MV-4-11 (cell line): ENCODE measurements at places on chromosomes 6 and 20.
A peak's percentile ranks its signal among the peaks of the same experiment; 100 is the strongest.

- no peak for DNase-seq
Observed at GRCh38 chr6:38320358-38320757, 319.4 kb downstream of the BTBD9 start.

DNA sequence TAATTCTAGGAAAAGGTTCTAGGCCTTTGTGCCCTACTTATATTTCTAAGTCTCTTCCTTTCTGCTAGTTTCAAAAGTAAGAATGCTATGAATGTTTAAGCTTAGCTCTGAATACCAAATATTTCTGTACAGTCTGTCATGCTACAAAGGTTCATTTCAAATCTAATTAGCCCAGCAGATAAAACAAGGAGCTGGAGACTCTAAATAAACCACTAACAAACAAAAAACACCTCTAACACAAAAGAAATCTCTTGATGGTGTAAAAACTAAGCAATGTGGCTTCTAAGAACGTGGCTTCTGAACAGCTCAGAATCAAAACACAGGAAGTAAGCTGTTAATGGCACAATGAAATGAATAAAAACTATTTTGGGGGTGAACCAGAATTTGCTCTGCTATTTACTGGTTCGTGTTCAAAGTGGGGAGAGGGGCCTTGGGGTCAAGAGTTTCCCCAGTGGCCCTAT, 198.3 kb downstream of the BCAS1 start:
- DNase-seq = no peak

- no peak for DNase-seq
Observed at GRCh38 chr20:17807651-17808050, 107.9 kb downstream of the BANF2 start.

GRCh38 chr20:4167261-4168021, 152.1 kb upstream of the RNF24 start:
- DNase-seq = no peak

- no peak for DNase-seq
Observed at GRCh38 chr20:12353842-12354241, 436.1 kb downstream of the BTBD3 start.

- DNase-seq = no peak
Observed at GRCh38 chr20:9081423-9081966, 12.6 kb downstream of the PLCB4 start.

DNA sequence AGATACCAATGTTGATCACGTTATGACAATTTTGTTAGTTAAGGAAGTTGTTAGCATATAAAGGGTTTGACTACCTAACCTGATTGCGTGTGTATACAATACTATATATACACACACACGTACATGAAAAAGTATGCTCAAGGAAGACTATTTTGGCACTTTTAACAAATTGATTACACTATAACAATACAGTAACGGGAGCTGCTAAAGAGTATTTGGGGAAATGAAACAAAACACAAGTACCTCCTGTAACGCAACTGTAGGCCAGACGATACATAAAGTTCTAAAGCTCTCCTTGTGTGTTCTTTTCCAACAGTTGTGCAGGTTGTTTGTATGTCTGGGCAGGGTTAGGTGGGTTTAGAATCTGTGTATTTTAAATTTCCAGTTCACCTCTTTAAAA, 98.7 kb downstream of the PLEKHG1 start:
- DNase-seq = peak; percentile 57

GRCh38 chr6:146860583-146860982, 261.8 kb downstream of the ADGB start:
- no peak for DNase-seq

- no peak for DNase-seq
Observed at GRCh38 chr20:775679-776135, 7.4 kb upstream of the SLC52A3 start.

DNA sequence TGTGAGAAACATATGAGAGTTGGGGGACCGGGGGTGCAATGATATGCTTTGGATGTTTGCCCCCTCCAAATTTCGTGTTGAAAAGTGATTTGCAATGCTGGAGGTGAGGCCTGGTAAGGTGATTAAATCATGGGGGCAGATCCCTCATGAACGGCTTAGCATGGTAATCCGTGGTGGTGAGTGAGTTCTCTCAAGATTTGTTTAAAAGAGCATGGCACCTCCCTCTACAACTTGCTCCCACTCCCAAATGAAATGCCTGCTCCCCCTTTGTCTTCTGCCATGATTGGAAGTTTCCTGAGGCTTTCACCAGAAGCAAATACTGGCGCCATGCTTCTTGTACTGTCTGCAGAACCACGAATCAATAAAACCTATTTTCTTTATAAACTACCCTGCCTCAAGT, 2.5 kb downstream of the DEK start:
- no peak for DNase-seq

GRCh38 chr6:54427396-54427937, 119.2 kb downstream of the TINAG start:
- DNase-seq = no peak

DNA sequence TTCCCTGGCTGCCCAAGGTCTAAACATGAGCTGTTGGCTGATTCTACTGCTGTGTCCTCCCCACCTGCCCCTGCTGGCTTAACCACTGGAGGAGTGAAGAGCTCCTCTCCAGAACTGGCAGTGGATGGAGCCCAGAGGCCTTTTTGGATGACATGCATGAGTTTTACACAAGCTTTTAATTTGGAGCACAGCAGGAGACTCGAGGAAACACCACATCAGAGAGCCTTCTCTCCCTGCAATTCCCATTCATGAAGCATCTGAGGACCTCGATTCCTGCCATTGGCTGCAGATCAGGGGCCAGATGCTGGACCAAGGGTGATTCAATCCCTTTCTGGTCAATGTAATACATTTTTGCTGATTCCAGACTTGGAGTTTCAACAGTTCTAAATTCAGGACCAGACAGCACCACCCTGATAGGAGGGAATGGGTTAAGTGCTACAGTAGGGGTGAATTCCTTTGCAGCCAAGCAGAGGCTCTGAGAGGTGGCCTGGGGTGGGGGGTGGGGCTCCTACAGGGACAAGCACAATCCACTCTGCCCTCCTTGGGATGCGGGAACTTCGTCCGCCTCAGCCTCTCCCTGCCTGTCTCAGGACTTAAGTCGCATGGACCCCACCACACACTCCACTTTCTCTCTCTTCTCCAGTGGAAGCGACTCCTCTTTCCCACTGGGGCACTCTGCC, 599 bp upstream of the PSORS1C1 start:
- DNase-seq = no peak

DNA sequence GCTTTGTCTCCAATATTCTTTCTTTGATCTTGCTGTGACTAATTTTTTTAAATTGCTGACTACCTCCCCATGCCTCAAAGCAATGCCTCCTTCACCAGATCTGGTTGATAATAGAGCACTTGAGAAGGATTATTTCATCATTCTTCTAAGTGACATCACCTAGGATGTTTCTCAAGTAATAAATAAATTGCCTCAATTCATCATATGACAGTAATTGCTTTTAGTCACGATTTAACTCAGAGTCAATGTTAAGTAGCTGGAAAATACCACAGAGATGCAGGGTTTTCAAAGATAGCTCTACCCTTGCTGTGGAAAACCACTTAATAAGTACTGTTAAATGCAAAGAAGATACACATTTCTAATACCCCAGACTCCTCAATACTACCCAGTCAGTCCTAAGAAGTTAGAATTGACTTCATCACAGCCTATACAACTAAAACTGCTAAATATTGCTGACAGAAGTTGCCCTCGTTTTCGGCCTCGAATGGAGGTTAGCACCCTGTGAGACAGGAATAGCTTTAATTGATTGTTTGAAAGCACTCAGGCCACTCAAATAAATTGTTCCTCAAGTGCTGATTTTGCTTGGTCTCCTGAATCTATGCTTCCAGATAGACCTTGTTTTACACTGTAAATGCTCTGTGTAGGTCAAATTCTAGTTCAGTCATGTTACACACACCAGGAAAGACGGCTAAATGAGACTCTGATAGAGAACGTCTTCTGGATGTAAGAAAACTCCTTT, 640.6 kb upstream of the CHD6 start:
- no peak for DNase-seq

GRCh38 chr6:135008072-135008940, 46.3 kb downstream of the HBS1L start:
- no peak for DNase-seq
